ENCODE measurements at places on chromosomes 7 and 10.

DNA sequence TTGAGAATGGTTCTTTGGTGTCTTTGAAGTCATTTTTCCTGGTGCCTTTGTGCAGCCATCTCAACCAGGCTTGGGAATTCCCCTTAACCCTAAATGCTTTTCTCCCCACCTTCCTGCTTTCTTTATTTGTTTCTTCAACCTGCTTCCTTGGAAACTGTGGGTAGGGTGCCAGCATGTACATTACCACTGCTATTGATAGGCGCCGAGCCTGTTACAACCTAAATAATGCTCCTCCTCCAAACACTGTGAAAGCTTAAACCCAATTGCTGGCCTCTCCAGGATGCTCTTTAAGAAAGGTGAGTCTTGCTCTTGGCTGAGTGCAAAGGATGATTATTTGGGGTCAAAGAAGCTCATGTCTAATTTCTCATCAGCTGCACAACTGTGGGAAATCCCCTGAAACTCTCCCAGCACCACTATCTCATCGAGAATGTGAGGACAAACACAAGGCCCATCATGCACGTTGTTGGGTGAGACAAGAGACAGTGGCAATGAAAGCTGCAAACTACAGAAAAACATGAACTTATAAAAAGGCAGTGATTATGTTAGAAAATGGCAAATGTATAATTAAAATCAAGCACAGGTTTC is 285.5 kb upstream of the IGFBP3 start:
- no peak for DNase-seq

DNA sequence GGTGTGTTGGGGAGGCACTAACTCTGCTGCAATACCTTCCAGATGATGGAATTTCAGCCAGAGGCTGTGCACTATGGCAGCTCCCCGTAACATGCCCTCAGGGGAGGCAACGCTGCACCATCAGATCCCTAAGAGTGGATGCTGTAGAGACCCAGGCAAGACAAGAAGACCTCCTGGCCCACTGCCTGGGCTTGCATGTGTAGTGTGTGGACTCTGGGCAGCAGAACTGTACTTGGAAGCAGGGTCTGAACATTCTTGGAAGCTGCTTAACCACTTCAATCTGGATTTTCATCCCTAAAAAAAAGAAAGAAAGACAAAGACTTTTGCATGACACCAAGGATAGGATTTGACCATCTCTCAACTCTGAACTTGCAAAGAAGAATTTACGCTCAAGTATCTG is 297.5 kb upstream of the NRP1 start:
- no peak for DNase-seq

DNA sequence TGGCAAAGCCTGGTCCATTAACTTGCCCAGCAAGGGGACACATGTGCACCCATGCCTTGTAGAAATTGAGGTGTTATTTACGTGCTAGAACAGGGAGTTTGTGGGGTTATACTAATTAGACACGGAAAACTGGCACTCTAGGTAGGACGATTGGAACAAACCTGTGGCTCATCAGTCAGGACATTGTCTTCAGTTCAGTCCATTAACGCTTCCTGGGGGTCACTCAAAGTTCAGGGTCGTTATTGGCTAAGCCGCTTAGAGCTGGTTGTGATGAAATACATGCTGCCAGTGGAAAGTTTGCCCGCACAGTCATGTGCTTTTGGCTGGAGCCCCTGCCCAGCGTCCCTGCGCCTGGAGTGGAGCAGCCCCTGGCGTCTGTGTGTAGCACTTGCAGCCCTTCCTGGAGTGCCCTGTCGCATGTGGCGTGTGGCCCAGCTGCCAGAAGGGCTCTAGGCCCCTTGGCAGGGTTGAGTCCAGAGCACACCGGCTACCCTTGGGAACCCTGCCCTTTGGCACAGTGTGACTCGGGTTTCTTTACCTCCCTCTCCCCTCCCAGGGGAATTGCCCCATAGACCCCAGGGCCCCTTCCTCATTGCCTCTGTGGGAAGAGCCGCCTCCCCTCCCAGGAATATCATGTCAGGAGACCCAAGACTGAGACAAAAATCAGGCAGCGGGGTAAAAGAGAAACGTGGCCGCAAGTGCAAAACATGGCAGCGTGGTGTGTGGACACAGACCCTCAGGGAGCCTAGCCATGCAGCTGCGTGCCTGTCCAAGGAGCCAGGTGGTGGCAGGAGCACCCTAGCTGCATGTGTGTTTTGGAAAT is 9.8 kb downstream of the ZNF775 start:
- no peak for DNase-seq

DNA sequence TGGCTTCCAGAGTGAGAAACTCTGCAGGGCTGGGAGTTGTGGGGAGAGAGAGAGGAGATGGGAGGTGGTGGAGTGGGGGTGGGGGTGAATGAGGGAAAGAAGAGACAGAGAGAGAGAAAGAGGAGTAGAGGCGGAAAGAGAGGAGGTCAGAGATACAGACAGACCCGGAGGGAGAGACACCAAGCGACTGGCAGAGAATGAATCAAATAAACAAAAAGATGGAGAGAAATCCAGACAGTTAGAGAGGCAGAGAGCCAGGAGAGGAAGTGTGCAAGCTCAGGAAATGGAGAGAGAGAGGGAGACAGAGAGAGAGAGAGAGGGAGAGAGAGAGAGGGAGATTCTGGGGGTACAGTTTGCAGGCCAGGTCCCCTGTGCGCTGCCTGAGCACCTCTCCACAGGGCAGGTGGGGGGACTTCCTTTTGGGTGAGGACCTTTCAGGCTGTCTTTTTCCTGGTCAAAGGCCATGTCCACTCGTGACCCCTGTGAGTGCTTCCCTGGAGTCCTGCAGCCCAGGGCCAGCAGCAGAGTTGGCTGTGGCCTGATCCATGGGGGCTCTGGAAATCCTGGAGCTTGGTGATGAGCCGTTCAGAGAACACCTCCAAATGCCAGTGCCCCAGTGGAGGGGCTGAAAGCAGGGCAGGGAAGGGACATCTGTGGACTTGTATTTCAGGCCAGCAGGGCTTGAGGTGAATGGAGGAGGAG is 25.0 kb upstream of the PCBD1 start:
- no peak for DNase-seq

- no peak for DNase-seq
Observed at GRCh38 chr7:57579454-57579853, 129.5 kb downstream of the ZNF716 start.

GRCh38 chr7:40219917-40220316 is 85.1 kb downstream of the SUGCT start:
- DNase-seq = no peak

DNA sequence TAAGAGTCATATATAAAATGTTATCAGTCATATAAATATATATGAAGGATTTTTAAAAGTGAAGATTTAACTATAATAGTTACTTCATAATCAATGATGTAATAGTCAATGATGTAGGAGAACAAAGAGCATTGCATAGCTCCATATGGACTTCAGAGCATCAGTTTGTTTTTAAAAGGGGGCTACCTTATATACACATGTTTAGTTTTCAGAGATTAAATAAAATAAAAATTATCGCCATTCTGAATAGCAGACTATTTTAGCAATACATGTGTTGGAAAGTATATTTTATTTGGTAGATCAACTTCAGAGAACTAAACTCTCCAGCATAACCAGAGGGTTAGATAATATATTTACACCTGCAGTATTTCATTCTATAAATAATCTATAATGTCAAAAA is 29.1 kb upstream of the EPC1 start:
- no peak for DNase-seq

DNA sequence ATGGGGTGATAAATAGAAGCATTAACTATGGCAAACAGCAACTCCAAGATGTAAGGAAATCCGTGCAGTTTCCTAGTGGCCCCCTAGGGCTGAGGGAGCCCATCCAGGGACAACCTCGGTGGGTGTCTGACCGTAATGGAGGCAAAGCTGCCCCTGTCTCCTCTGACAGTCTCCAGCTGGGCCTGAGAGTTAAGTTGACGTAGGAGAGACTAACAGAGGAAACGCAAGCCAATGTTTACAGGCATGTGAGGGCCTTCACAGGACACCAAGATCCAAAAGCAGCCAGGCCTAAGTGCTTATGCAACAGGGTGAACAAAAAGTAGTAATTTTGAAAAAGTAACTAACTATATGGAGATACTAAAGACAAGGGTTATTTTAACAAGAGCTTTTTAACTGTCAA is 330.0 kb upstream of the C7orf33 start:
- DNase-seq = no peak

DNA sequence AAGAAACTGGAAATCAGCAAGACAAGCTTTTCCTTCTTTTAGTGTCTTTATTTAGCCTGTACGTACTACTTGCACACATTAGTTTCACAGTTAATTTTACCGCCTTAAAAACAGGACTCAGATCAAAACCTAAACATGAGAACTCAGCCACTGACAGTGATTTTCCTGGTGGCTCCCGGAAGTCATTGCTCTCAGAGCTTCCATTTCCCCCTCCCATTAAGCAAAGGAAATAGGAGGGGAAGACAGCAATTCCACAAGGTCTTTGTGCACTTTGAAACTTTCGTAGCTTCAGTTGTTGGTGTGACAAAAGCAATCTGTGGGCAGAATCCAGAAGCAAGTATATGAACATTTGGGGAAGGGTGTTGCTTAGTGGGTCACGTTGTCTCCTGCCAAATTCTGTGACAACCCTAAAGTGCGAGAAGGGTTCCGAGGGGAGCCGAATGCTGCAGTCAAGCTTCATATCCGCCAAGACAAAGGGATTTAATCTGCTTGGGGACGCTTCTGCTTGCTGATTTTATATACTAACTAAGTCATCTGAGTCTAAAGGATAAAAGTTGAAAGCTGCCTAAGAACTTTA is 30.4 kb downstream of the FAM53B start:
- DNase-seq = no peak

DNA sequence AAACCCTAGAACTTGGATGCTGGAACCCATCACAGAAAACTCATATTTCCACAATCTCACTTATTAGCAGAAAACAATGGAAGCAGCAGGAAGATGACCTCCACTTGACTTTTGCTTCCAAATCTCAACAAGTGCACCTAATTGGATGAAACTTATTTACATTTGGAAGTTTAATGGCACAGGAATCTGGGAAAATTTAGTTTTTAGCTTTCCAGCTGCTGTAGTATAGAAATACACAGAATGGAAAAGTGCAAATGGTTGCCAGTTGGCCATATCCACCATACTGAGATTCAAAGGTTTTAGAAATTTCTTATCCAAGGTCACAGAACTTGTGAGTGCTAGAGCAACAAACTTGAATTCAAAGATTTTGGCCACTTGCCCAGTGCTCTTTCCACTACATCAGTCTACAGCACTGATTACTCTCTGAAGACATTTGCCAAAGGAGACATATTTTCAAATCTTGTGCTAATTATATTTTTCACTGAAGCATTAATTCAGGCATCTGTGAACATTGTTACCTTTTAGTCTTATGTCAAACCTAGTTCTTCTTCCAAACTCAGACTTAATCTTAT is 9.3 kb upstream of the AHR start:
- no peak for DNase-seq

DNA sequence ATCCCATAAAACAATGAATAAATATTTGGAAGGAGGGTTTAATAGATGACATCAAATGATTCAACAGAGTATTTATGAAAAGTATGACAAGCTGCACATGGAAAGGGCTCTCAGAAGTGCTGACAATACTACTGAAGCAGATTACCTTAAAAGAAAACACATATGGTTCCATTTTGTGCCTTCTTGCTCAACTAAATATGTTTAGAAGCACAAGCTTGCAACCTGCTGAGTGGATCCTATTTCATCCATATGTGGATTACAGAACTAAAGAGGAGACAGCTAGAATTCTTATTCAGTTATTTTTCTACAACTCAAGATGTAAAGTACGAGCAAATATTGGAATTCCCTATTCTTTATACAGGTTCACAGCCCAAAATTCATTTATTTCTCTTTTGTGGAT is 340.6 kb downstream of the TFEC start:
- DNase-seq = no peak
